ENCODE measurements at places on chromosomes 11 and 22. TPM values are rescaled to one million over a fixed set of nuclear protein-coding genes. Genes with fewer than 3 reads are reported as not detected.

Gene ART1
- total RNA-seq: not detected

- DNase-seq: peak; percentile 19
Observed at GRCh38 chr11:65651589-65652510, 10.9 kb downstream of the RELA start.

Gene GDPD4
- total RNA-seq: not detected

- no peak for DNase-seq
Observed at GRCh38 chr11:70668204-70669202, 270.2 kb downstream of the CTTN start.

Gene RGL4
- not detected for total RNA-seq

- DNase-seq: no peak
Observed at GRCh38 chr11:17740649-17741235, 6.2 kb downstream of the KCNC1 start.

Gene MUC15
- total RNA-seq: not detected

Gene MMP11
- 36.3 TPM for total RNA-seq

DNA sequence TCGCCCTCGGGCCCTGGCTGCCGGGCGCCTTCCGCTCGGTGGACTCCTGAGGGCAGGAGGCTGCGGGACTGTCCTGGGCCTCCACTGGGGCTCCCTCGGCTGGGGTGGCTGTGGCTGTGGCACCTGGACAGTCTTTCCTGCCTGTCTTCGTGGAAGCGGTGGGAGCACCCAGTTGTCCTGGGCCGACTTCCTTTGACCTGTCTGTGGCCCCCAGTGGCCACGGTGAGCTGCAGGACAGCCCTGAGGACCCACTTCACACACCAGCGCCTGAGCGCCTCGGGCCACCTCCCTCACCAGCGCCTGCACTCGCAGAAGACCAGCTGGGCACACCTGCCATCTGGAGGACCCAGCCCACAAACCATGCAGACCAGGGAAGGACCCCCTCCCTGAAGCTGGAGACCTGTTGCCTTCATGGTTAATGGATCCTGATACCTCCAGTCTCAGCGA lies 1.8 kb upstream of the EPS8L2 start:
- no peak for DNase-seq

DNA sequence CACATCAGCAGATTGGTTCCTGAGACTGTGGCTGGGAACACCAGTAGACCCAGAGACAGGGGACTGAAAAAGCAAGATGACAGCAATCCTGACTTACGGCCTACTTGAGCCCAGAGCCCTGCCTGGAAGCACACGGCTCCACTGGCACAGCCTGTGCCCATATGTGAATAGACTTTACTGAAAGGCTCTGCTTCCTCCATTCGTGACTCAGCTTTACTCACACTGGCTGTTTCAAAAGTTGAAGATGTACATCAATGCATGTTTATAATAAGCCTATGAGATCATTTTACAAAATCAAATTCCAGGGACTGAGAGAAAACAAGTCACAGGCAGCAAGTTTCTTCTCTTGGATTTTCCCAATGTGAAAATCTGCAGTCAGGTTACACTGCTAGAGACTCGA lies 134.6 kb upstream of the TEAD1 start:
- no peak for DNase-seq

DNA sequence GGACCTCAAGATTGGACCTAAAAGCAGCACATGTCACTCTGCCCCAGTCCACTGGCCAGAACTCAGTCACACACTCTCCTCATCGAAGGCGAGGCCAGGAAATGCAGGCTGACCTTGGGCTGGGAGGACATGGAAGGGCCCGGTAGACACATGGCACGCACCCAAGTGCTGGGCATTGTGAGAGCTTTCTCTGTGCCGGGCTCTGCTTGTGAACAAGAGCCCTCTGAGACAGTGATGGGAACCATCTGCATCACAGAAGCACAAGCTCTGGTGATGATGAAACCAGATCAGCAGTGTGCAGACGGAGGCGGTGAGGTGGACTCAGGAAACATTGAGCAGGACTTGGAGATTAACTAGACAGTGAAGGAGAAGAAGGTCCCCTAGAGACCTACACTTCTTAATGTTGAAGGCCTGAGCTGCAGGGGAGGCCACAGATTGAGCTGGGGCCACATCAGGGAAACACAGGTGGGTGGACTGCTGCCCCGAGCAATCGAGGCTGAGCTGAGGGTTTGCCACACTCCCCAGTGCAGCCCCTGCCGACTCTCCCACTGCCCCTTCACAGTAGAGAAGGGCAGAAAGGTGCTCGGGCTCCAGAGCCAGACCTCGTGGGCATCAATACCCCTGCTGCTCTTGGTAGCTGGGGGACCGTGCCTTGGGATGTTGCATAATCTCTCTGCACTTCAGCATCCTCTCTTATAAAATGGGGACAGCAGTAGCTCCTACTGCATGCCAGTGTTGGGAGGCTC lies 1460.5 kb downstream of the TBC1D22A start:
- no peak for DNase-seq

- DNase-seq: no peak
Observed at GRCh38 chr11:101448881-101449442, 134.8 kb downstream of the TRPC6 start.
